Cortex of kidney (tissue), 1 donor: ENCODE measurements at places on chromosomes 13 and 19.

DNA sequence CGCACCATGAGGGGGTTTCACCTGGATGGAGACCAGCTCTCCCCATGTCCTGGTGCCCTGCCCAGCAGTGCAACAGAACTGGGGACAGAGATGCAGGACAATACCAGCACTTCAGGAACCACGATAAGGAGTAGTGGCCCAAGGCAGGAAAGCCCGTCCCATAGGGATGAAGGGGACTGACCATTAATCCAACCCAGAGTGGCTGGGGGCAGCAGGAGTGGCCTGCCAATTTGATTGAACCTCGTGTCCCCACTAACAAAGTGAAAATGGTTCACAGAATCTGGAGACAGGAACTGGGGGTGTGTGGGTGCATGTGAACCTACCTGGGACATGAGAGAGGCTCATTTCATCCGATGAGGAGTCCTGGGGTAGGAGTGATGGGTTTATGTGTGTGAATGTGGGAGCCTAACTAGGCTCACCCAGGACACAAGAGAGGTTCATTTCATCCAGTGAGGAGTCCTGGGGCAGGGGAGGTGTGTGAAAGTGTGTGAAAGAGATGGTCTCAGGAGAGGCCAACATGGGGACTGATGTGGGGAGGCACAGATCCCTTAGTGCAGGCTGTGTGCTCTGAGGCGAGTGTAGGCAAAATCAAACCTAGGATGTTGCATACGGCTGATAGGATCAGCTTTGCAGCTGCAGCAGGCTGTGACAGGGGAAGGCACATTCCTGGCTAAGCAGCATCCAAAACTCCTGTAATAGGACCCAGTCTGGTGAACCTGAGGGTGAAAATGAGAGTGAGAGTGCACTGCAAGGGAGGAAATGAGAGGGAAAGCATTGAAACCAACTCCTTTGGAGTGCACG lies 98.2 kb downstream of the ZNF429 start:
- no peak for DNase-seq

DNA sequence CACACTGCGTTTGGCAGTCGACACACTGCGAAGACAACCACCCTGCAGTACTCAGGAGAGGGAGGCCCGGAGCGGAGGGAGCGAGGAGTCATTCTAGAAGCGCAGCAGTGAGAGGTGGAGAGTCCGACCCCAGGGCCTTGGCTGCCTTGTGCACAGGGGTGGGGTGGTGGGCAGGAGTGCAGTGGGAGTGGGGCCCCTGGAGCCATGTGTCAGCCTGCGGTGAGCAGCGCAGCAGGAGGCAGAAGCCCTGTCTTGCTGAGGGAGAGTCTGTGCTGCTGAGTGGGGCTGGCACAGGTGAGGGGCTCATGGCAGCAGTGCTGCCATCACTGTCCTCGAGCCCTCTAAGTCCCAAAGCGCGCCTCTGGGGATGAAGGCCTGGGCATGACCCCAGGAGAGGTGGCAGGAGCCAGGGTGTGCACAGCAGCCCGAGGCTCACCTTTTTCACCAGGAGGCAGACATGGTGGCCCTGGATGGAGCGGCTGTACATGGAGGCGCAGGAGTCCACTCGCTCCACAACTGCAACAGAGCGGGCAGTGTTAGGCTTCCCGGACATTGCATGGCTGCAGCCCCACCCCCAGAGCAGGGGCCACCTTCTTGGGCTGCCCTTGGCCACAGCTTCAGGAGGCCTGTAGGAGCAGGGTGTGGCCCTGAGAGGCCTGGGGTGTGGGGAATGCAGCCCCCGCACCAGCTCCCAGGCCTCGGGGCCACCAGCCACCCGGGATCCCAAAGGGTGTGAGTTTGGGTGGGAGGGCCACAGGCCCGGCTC lies 11.7 kb downstream of the IZUMO4 start:
- no peak for DNase-seq

- no peak for DNase-seq
Measured at GRCh38 chr13:21885714-21886224, 214.9 kb downstream of the FGF9 start.

DNA sequence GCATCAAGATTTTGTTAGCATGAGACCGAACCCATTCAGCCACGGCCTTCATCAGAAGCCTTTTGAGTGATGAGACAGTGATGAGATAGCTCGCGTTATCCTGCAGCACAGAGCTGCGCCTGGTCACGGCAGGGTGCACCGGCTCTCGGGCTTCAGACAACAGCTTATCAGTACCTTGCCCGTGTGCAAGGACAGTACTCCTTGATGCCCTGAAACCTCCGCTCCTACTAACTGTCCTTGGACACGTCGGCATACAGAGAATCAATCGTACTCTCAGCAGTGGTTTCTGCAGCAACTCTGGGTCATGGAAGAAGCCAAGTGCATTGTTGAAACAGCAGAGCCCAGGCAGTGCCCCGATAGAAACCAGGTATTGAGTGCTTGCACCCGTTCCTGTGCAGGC lies 40.7 kb downstream of the IRS2 start:
- no peak for DNase-seq

GRCh38 chr13:106151056-106151699 lies 384.3 kb downstream of the EFNB2 start:
- DNase-seq, result no peak

DNA sequence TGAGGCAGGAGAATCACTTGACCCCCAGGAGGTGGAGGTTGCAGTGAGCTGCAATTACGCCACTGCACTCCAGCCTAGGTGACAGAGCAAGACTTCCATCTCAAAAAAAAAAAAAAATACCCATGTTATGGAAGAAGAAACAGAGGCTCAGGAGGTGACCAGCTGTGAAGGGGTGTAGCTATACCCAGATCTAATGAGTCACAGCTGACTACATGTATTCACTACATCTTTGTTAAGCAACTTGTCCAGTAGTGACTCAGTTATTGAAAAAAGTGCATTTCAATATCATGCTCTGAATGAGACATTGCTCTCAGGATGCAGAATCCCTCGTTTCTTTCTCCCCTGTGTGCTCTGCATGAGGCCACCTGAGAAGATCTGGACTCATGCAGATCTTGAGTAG lies 16.1 kb upstream of the SPART start:
- DNase-seq, result no peak

- no peak for DNase-seq
Measured at GRCh38 chr13:101530293-101530692, 77.8 kb downstream of the ITGBL1 start.
